Activated CD8-positive, alpha-beta memory T cell treated with anti-CD3 and anti-CD28 coated beads for 1 hour (primary cell): ENCODE measurements at places on chromosomes 6 and 20.

DNA sequence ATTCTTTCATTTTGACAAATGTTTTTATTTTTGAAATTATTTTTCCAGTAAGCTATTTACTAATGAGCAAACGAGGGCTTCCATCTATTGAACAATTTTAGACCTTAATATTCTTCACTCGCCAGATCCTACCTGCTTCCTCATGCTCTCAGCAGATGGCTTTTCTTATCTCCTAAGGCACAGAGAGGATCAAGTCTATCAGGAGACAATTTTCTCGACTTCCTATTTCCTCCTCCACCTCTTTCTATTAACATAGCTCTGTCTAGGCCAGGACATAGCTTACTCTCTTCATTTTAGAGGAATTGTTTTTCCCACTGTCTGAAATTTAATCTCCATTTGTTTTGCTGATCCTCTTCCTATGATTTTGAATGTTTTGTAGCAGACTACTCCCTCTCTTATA, 87.0 kb upstream of the MAN1A1 start:
- DNase-seq: no peak

DNA sequence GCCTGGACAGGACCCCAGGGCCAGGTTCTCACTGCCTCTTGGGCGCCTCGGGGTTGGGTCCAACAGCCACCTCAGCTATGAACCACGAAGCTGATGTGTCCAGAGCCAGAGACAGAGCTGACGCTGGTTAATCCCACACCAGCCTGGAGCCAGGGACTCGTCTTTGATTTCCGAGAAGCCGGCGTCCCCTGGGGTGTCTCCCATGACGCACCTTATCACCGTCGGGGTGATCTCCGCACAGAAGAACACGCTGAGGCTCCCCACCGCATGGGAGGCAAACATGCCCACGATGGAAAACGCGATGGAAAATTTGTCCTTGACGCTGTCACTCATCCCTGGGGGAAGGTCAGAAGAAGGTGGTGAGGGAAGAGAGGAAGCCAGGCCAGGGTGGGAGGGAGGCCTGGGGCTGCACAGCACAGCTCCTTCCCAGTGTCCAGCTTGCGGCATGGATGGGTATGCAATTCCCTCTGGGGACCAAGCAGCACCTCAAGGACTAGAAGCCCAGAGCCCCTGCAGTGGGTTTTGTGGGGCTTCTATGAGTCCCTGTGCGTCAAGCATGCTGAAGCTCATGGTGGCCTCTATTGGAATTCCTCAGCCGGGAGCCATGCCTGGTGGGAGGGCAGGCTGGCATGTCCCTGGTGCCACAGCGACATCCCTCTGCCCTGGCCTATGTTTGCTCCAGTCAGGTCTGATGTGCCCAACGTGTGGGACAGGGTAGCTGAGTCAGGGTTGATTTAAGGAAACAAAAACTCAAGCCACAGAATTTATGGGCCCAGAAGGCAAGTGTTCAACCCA, 25.1 kb downstream of the PSMG4 start:
- DNase-seq: no peak

GRCh38 chr6:130282234-130282995, 59.7 kb upstream of the SAMD3 start:
- DNase-seq: no peak

DNA sequence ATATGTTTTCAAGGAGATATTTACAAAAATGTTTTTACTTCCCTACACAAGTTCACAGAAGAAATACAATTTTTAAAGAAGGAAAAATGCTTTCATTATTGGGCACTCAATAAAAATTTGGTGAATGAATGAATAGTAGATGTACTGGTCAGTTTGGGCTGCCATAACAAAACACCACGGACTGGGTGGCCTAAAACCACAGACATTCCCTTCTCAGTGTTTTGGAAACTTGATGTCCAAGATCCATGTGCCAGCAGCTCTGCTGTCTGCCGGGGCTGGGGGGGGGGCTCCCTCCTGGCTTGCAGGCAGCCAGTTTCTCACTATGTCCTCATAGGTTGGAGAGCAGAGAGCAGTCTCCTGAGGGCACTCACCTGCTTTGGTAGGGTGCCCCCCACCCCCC, 62.0 kb downstream of the FAM120B start:
- no peak for DNase-seq

DNA sequence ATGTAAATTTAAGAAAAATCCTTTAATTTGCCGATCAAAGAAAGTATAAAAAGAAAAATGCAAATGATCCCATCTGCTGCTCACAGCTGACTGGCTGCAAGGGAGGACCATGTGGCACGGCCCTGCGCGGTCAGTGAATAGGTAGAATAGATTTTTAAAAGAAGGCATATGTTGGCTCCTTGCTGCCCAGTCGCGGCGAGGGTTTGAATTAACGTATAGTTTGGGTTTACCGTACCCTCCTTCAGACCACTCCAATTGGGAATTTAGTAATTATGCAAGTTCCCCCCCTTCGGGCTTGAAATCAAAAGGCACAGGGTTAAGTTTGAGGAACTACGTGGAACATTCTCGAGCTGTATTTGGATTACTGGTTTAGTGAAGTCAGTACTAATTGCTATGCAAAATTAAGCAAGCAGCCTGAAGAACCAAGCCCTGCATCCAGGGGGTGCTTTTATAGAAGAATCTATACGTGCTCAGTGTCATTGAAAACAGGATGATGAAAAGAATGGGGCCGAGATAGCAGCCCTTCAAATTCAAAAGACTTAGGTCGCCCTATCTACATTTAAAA, 1.1 kb upstream of the BEND3 start:
- DNase-seq: no peak
